ENCODE measurements at places on chromosomes 7 and 10.

- DNase-seq, result no peak
These were observed 1.3 kb downstream of the BRAT1 start for GRCh38 chr7:2553831-2554581.

DNA sequence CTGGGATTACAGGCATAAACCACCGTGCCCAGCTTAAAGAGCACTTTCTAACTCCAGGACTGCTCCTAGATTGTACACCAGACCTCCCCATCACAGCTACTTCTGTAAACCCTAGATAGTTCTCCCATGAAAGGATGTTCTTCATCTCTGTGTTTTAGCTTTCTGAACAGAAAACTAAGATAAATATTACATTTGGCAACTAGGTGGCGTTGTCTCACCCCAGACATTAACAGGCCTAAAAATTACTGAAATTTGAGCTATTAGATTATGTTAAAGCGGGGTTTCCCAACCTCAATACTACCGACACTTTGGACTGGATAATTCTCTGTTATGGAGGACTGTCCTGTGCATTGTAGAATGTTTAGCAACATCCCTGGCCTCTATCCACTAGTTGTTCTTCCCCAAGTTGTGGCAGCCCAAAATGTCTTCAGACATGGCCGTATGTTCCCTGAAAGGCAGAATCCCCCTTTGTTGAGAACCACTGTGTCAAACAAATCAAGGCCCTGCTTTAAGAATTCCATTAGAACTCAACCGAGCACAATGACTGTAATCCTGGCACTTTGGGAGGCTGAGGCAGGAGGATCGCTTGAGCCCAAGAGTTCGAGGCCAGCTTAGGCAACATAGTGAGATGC, 19.1 kb downstream of the ATOH7 start:
- DNase-seq, result no peak

DNA sequence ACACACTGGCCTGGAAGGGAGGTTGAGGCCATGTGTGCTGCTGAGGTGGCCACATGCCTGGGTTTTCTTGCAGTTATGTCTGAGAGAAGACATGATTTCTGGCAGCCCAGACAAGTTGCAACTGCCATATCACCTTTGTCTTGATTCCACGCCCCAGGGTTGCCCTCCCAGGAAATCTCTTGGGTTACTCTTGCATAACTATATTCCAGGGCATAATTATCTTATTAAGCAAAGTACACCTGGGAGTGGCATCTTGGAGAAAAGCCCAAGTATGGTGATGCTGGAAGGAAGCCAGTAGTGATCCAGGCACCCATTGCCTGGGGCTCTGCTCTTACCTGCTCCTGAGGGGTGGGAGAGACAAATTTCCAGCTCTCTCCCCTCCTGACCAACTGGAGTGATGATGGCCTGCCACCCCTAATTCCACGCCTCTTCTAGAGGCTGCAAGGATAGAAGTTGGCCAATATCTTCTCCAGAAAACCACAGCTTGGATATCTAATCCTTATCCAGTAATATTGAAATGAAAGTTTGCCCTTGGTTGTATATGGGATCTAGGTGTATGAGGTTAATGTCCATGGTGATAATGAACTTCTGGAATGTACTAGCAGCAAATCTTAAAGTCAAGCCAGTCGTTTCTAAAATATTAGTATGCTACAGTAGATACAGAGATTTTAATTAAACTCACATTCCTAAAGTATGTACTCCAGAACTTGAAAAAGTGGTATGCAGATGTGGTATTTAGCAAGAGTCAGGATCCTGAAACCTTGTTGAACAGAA, 5.0 kb downstream of the AKR1B10 start:
- no peak for DNase-seq

- no peak for DNase-seq
These were observed 90.4 kb downstream of the ZMIZ1 start for GRCh38 chr10:79159141-79159651.

- no peak for DNase-seq
These were observed 19.6 kb downstream of the ANXA11 start for GRCh38 chr10:80185578-80186299.

DNA sequence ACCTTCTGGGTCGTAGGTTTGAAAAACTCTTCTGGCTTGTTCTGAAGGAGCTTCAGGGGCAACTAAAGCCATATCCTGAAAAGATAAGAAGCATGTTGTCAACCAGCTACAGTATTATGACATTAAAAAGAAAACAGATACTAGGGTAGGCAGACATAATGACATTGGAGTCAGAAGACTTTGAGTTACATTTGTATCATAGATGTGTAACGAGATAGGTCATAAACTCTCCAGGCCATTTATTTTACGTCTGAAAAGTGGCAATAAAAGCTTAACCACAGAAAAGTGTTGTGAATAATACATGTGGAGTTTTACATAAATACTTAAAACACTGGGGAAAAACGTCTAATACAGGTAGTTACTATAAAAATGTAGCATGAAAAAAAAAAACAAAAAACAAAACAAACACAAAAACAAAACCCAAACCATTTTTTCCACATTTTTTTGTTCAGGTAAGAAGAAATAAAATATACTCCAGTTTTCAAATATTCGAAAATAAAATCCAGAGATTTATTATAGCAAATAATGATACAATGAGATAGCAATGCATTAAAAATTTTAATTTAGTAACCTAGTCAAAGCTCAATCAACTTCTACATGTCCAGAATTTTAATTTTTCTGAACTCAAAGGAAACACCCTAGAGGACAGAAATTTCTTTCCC, 64.1 kb downstream of the MINDY3 start:
- no peak for DNase-seq

- DNase-seq, result no peak
These were observed 218.6 kb upstream of the FZD1 start for GRCh38 chr7:91045606-91046005.

- DNase-seq, result no peak
These were observed 1.8 kb upstream of the KIF20B start for GRCh38 chr10:89699581-89700064.

DNA sequence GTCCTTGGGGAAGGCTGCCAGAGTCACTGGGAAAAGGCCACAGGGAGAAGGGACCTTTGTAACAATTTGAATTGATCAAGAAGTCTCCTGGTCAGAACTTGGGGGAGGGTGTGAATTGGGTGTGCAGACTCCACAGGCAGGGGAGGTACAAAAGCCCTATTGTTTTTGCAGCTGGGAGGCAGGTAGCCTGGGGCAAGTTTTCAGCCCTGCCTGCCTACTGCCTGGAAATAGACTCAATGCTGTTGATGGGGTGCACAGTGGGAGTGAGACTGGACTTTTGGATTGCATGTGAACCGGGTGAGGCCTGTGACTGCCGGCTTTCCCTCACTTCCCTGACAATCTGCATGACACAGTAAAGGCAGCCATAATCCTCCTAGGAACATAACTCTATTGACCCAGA, 947.0 kb downstream of the REEP3 start:
- no peak for DNase-seq

DNA sequence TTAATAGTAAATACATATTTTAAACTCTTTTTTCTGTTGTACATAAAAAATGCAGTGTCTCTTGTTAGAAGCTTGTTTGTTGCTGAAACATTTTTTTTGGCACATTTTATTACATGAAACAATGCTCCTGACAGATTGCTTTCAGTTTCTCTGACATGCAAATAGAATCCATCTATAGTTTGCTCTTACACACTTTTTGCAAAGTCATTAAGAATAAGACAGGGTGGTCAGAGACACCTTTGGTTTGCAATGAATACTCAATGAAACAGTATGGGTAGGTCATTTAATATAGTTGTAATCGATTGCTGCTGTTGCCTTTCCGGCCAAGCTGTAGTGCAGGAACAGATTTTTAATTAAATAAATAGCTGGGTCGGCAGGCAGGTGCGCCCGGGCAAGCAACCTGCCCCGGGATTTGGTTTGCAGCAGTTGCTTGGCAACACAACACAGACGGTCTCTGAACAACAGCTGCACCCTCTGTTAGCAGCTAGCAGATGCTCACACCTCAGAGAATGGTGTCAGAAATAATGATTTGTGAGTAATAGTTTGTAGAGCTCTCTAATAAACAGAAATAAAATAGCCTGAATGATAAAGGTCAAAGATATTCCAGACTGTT, 115.7 kb upstream of the CACNA2D1 start:
- DNase-seq, result no peak

- no peak for DNase-seq
These were observed 22.5 kb downstream of the TSPAN13 start for GRCh38 chr7:16776053-16776452.

GRCh38 chr7:14023838-14024237, 34.4 kb upstream of the ETV1 start:
- DNase-seq, result no peak

- DNase-seq, result no peak
These were observed 74.8 kb downstream of the FAM185A start for GRCh38 chr7:102823390-102824119.

- DNase-seq, result no peak
These were observed 502 bp downstream of the ZNF3 start for GRCh38 chr7:100080907-100081534.

GRCh38 chr10:131743190-131744151, 157.3 kb upstream of the PPP2R2D start:
- no peak for DNase-seq

- DNase-seq, result no peak
These were observed 95.7 kb downstream of the PFKFB3 start for GRCh38 chr10:6298428-6298827.

DNA sequence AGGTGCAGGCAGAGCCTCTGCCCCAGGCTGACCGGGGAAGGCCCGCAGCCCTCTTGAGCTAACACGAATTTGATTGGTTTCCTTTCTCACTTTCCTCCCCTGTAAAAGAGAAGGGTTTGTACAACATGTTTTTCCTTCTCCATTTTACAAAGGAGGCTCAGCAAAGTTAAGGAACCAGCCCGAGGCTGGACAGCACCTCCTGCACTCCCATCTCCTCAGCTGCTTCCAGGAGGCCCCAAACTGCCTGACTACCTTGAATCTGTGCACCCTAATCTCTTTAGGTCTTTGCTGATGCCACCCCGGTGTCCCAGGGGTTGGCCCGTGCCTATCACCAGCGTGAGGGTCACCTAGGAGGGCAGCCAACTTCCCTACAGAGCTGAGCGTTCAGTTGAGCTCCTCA, 4.2 kb downstream of the ALKBH4 start:
- DNase-seq, result no peak

DNA sequence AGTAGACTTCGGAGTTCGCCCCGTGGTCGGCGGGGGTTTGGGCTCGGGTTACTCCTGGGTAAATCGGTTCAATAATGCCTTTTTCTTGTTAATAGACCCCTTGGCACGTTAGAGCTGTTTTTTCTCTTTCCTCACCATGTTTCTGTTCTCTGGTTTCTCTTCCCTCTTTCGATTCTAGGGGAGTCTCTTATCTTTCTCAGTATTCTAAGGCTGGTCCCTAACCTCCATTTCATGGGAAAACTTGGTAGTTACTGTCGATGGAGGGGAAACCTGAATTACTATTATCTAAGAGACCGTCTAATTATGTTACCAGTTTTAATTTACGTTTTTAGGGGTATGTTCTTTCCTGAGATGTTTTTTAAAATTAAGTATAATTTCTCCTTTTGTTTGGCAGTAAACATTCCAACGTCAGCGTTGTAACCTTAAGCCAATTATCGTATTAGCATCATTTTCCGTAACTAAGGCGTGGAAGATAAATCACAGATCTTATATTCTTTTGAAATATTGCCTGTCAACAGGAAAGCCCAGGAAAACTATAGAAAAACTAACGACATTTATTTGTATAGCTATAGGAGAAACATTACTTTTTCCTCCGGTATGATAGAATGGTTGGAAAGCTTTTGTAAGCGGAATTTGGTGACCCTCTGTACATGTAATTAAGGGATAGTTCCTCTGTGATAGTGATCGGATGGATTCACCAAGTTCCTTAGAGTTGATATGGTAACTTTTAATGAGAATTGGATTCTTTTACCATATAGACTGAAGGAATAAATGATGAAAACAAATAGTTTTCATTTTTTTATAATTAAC, 847 bp downstream of the BTAF1 start:
- no peak for DNase-seq

DNA sequence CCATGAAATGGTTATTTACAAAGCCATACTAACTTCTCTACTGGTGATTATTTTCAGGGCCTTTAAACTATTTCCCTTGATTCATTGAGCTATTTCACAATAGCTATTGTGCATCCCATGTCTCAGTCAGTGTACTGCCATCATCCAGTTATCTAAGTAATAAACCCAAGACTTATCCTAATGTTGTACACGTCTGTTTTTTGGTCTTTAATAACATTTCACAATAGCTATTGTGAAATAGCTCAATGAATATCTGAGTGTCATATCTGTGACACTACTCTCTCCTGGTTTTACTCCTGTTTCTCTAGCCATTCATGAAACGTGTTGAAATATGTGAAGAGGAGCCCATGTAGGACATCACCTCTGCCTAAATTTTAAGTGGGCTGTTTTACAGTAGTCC, 36.5 kb upstream of the TMEM140 start:
- DNase-seq, result no peak

DNA sequence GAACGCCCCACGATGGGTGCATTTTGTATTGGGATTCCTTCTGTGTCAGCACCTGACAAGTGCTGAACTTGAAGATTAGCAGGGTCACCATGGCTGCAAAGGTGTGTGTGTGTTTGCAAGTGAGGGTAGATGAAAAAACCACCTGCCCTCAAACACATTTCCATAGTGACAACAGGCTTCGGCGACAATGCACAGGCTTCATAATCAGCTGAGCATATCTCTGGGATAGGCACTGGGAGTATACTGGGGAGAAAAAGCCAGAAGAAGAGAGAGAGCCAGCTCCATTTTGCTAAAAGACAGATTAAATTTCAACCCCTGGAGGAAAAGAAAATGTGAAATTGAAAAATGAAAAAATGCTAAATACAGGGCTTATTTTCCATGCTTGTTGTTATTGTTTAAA, 656.1 kb downstream of the INHBA start:
- no peak for DNase-seq

- DNase-seq, result no peak
These were observed 74.3 kb upstream of the PDCD4 start for GRCh38 chr10:110797416-110797815.

DNA sequence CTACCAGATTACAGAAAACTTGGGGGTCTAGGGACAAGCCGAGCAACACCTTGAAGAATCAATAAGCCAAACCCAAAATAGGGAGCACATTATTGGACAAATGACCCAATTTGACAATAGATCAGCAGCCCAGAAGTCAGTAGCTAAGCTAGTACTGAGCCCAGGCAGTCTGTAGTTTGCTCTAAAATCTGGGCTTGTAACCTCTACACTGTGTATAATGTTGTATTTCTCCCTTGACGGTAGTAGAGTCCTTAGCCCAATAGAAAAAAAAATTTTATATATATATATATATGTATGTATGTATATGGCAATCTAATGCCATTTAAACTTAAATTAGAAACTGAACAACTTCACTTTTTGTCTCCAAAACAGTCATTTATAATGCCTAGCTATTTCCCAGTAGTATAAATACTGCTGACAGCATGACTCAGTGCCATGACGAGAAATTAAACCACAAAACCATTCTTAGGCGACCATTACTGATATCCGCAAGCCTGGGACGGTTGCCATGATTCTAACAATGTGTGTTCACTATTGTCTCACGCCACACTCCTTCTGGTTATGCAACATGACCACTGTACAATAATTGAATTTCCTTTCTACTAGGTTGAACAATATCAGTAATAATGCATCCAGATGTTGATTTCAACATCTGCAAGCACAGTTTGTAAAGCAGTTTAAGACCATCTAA, 110.5 kb downstream of the IPMK start:
- DNase-seq, result no peak
